ENCODE measurements at places on chromosomes 6 and 20.

- DNase-seq, result no peak
These were observed 144.3 kb downstream of the F13A1 start for GRCh38 chr6:6176127-6176526.

DNA sequence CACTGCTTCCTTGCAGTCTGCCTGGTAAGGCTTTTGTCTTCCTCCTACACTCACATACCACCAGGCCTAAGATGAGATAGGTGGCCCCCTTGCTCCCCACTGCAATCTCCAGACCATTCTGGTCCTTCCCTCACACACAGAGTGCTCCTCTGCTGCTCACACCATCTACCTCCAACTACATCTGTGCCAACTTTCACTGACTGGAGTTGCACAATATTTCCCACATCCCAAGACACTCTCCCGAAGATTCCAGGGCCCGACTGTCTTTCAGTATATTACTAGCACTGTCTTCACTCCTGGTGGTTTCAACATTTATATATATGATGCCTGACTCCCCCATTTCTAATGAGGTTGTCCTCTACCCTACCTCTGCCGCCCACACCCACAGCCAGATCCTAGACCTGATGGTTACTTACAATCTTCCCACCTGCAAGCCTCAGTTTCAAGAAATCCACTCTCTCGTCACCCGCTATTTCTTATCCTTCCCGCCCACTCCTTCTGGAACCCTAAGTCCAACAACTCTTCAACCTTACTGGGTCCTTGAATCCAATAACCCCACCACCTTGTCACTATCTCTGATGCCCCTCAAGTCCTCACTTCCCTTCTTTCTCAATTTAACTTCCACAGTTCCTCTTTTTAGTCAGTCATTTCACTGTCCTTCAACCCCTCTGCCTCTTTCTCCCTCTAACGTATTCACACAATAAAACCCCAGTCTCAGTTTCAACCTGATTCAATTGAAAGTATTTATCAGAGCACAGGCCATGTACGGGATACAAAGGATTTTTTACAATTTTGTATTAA lies 21.6 kb downstream of the RALGAPA2 start:
- no peak for DNase-seq

GRCh38 chr20:35238170-35238569 lies 11.7 kb downstream of the MMP24 start:
- DNase-seq, result no peak

- no peak for DNase-seq
These were observed 431.0 kb upstream of the MARCKS start for GRCh38 chr6:113425977-113426660.

DNA sequence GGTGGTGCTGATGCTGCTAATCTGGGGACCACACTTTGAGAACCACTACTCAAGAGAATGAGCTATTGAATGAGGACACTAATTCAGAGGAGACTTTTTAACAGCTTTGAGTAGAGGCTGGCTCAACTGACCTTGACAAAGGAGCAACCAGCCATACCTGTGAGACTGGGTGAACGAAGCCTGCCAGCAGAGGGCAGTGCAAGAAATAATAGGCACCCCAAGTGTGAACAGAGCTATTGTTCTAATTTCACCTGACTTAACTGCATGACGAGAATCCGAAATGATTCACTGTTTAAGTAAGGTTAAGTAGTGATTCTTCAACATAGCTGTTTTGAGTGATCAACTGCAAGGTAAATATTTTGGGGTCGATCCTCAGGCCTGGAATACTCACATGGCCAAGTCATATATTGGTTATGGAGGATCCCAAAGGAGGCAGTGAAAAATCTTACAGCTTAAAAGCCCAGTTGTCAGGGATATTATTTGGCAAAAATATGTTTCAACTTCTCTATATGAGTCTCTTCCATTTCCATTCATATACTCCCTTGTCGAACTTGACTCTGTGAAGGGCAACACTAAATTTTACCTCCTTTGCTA lies 550.5 kb upstream of the MARCKS start:
- DNase-seq, result no peak

DNA sequence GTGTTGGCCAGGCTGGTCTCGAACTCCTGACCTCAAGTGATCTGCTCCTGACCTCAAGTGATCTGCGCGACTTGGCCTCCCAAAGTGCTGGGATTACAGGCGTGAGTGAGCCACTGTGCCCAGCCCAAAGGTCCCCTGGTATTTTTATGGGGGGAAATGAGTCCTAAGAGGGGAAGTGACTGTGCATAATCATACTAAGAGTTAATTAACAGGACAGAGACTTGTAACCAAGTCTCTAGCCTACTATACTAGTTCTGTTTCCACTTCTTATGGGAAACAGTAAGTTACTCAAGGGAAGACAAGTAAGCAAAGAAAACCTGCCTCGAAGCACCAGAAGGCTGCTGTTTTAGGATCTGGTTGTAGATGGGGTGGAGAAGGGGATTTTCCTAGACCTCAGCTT lies 27.9 kb downstream of the TCF15 start:
- DNase-seq, result no peak

DNA sequence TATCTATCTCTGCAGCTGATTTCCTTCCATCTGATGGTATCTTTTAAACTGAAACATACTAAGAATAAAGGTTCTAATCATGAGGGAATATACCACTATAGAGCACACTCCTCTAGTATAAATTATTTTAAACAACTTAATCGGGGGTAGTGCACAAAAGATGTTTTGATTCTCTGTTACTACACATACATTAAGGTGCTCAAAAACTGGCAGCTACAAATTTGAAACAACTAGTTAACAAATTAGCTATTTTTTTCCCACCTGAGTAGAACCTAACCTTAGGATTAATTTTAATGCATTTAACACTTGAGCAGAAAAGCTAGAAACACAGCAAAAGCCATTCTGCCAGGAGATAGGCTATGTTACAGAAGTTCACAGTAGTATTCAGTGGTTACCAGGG lies 23.0 kb downstream of the CCNC start:
- no peak for DNase-seq

DNA sequence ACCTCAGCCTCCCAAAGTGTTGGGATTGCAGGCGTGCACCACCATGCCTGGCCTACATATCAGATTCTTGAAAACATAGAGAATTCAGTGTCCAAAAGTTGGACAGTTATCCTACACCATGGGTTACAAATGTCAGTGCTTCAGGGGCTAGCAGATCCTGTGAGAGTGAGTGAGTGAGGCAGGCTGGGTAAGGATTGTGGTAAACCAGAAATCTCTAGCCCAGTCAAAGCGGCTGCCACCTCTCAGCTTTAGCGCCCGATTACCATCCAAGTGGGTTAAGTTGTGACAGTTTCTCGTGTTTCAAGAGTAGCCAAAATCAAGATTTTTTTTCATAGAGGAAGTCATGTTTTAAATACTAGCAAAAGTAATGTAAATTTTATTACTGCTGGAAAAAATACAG lies 21.9 kb upstream of the CSE1L start:
- no peak for DNase-seq

DNA sequence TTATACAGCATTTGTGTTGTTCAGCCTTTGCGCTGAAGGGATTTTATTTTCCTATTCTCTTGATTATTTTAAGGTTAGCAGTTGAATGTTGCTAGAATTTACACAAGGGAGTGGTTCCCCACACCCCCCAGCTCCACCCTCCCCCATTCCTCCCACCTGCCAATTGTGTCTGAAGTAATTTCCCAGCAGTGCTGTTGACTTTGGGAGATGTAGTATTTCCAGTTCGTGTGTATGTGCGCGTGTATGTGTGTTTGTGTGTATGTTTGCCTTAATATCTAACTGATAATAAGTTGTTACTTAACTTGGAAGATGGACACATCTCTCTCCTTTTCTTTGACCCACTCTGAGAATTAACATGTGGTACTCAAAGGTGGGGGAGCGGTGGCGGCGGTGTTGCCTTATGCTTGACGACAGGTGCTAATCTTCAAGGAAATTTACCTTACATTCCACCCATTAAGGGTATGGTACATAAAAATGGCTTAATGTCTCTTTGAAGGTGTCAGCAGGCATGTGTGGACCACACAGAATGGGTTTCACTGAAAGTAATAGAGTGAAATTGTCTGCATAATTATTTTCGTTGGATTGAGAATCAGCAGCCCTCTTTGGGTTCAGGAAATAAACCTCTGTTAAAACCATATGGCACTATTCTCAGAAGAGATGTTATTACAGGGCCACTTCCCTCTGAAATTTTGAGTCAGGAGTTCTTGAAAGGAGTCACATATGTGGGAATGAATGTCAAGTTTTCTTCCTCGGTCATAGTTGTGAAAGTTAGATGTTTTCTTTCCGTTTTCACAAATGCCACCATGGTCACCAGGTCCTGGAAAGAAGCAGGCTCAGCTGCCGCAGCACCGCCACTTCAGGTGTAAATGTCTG lies 95.6 kb upstream of the SUPT3H start:
- DNase-seq, result no peak

DNA sequence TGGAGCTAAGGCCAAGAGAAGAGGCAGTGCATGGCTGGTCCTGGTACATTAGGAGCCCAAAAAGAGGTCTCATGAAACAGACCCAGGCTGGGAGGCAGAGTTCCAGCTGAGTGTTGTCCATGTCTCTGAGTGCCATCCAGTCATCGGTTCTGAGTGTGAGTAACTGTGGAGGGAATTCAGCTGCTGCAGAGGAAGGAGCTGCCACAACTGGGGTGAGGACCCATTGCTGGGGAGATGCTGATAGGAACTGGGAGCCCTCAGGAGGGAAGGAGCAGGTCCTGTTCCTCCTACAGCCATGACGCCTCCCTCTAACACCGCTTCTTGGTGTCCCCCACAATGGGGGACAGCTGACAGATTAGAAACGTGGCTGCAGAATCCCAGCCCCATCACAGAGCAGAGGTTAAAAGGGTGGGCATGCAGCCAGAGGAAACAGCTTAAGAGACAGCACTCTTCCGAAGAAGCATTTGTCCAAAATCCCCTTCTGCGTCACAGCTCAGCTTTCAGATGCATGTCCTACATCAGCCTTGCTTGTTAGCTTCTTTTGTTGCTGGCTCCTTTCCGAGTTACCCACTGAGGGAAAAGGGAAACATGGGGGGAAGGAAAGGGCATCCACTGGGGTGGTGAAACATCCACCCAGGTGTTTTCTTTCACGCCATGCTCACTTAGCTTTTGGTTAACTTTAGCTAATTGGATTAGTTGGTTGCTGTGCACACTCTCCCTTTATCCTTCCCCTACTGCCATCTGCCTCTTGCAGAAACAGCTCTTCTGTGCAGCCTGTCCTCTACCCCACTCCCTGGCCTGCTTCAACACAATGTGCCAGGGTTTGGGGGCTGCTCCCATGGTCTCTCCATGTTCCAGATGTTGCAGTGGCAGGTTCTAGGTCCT lies 239.2 kb downstream of the SYNDIG1 start:
- DNase-seq, result no peak

GRCh38 chr20:41370176-41370575 lies 3.6 kb upstream of the EMILIN3 start:
- no peak for DNase-seq

GRCh38 chr20:50039706-50040431 lies 57.1 kb downstream of the SNAI1 start:
- no peak for DNase-seq

GRCh38 chr20:54643761-54644160 lies 168.4 kb downstream of the DOK5 start:
- no peak for DNase-seq

DNA sequence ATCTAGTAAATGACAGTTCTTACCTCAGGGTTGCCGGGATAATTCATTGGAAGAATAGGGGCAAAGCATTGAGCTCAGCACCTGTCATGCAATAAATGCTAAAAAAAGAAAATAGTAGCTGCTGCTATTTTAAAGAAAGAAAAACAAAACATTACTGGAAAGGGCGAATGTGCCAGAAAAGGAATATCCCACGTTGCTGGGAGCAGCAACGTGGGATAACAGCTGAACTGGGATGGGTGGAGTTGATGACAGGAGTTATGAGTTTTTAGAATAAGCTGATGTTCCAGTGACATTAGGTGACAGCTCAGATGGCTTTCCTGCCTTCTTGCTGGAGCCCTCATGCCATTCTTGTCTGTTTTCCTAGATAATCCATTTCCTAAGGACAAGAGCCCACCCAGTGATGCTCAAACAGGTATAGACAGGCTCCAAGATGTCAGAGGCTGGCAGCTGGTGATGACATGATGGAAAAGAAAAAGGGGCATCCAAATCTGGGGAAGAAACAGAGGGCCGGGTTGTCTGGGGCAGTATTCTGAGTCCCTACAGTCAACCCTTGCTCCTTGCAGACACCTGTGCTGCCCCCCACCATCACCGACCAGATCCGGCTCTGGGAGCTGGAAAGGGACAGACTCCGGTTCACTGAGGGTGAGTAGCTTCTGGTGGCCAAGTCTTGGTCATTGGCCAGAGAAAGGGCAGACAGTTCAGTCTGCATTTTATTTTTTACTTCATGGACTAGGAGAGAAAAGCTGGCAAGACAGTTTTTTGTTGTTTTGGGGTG lies 1.1 kb upstream of the VARS2 start:
- no peak for DNase-seq

DNA sequence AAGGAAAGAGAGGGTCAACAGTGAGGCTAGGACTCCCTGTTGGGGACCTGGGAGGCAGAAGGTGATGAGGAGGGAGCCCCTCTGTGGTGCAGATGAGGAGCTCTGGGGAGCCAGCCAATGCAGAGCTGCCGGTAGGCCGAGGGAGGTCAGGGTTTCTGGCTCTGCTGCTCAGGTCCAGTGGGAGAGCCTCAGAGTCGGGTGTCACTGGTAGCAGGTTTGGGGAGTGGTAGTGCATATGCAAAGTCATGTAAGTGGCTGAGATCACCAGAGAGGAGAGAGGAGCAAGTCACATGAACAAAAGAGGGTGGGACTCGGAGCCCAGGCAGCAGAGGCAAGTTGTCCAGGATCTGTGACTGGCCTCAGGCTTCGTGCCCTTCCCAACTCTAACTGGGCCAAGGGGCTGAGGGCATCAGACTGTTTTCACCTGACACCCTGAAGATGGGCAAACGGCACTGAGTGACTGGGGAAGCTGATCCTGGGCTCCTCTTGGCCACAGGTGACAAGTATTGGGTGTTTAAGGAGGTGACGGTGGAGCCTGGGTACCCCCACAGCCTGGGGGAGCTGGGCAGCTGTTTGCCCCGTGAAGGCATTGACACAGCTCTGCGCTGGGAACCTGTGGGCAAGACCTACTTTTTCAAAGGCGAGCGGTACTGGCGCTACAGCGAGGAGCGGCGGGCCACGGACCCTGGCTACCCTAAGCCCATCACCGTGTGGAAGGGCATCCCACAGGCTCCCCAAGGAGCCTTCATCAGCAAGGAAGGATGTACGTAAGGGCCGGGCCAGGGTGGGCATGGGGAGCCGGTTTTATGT lies 6.6 kb downstream of the MMP24OS start:
- no peak for DNase-seq

- DNase-seq, result no peak
These were observed 3.5 kb upstream of the MYT1 start for GRCh38 chr20:64160526-64161355.

DNA sequence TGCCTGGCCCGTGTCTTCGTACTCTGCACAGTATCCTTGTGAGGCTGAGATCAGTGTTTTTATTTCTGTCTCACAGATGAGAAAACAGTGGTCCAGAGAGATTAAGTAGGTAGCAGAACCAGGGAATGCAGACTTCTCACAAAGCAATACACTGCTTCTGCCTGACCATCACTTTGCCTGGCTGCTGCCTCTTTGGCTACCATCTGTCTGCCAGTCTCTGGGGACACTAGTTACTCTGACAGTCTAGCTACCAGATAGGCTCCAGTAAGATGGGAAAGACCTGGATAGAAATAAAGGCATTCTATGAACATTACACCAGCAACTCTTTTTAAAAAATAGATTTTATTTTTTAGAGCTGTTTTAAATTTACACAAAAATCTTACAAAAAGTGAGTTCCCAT lies 96.9 kb downstream of the PHACTR3 start:
- DNase-seq, result no peak
